ENCODE measurements at places on chromosomes 12 and 14.

GRCh38 chr14:59305231-59305630 lies 116.8 kb downstream of the DAAM1 start:
- no peak for DNase-seq

DNA sequence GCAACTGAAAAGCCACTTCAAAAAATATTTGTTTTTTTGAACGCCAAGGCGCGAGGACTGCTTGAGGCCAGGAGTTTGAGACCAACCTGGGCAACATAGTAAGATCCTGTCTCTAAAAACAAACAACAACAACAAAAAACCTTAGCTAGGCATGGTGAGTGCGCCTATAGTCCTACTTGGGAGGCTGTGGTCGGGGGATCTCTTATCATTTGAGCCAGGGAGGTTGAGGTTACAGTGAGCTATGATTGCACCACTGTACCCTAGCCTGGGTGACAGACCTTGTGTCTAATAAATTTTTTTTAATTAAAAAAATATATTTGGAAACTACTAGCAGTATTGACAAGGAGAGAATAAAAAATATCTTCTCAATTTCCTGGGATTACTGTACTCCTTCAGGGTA lies 113.1 kb downstream of the TRAFD1 start:
- no peak for DNase-seq

DNA sequence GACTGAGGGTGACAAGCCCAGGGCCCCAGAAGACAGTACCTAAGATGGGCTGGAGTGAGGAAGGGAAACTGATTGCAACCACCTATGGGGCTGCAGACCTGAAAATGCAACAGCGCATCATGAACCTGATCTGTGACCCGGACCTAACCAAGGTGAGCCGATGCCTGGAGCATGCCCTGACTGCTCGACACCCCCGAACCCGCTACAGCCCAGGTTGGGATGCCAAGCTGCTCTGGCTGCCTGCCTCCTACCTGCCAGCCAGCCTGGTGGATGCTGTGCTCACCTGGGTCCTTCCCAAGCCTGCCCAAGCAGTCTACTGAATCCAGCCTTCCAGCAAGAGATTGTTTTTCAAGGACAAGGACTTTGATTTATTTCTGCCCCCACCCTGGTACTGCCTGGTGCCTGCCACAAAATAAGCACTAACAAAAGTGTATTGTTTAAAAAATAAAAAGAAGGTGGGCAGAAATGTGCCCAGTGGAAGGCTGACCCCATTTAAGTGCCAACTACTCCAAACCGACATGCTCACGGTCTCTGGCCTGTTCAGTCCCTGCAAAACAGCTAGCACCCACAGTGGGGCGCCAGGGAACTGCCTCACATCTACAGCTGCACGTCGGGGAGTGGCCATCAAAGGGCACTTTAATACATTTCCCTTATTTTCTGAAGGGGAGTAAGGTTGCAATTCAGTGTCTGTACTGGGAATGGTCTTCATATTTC lies 4.2 kb downstream of the RDH5 start:
- peak; percentile 45 for DNase-seq

DNA sequence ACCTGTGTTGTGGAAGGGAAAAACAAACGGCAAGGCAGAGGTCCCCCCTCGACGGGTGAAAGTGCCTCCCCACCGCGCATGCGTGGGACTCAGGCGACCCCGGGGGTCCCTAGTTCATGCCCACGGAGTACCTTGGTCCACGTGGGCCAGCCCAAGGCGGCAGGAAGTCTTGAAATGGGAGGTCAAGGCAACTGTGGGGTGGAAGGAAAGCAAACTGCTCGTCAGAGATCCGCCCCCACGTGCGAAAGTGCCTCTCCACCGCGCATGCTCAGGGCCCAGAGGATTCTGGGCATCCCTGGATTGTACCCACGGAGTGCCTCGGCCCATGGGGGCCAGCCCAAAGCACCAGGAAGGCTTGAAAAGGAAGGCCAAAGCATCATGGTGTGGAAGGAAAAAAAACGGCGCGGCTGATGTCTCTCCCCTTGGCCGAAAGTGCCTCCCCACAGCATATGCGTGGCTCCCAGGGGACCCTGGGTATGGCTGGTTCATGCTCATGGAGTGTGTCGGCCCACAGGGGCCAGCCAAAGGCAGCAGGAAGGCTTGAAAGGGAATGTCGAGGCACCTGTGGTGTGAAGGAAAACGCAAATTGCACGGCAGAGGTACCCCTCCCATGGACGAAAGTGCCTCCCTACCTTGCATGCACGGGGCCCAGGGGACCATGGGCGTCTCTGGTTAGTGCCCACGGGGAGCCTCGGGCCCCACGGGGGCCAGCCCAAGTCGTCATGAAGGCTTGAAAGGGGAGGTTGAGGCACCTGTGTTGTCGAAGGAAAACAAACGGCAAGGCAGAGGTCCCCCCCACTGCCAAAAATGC lies 369.7 kb downstream of the ALG10 start:
- no peak for DNase-seq

- no peak for DNase-seq
Measured at GRCh38 chr14:55388160-55388559, 23.5 kb downstream of the ATG14 start.

DNA sequence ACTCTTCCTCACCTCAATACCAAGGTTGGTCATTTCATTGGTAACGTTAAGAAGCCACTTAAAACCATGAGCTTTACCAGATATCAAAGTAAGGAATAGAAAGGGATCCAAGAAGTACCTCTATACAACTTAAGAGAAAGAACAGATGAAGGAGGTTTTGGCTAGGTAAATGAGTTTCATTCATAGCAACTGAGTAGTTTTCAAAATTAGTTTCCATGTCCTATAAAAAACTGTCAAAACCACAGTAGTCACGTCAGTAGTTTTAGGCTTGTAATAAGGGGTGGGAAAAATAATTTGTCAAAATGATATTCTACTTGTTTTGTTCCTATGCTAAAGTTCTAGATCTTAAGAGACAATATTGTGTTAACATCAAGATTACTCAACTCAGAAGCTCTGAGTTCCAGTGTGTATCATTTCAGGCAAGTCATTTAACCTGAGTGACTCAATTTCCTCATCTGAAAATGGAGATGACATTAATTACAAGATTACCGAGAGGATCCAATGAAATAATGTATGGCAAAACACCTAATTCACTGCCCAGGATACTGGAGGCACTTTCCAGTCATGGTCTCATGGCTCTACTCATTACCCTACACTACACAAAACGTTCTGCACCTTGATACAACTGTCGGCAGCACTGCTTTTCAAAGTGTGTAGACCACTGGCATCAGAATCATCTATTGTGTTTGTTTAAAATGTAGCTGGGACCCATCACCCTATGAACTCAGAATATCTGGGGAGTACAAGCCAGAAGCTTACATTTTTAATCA lies 24.1 kb upstream of the SLC6A13 start:
- DNase-seq, result no peak

DNA sequence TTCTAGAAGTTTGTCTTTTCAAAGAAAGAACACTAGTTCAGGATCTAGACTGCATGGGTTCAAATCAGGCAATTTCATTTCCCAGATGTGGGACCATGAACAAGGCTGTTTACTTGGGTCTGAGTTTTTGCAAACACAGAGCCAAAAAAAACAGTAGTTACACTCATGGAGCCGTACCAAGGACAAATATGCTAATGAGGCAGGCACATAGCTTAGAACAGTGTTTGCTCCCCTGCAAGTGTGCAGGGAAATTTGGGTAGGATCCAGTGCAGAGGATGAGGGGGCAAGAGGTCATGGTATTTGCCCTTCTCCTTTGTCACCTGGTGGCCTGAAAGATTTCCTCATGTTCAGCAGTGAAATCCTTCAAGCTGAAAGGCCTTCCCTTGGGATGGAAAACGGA lies 860.4 kb downstream of the VRK1 start:
- DNase-seq, result no peak

DNA sequence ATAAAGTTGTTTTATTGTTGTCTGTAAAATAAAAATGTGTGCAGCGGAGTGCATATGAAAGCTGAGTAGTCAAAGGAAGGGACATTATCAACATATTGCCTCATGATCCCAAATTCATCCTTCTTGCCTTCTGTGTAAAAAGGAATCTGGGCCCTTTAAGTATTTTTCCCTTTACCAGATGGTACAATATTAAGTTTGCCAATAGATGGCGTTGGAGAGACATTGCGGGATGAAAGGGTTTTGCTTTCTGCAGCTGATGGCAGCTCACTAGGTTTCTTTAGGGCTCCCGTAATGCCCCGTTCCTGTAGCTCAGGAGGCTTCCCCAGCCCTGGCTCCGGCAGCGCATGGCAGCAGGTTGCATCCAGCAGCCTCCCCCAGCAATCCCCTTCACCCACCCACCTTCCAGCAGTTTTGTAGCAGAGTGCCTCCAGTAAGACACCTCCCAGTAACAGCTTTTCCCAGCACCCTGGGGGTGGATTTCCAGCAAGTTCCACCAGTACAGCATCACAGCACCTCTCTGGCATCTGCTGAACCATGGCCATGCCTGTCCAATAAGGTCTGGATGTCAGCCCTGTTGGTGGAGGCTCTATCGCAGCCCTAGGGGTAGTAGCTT lies 354.4 kb downstream of the MED13L start:
- DNase-seq, result no peak

- DNase-seq, result no peak
Measured at GRCh38 chr12:112944024-112944690, 5.9 kb downstream of the OAS3 start.

- no peak for DNase-seq
Measured at GRCh38 chr12:122527478-122527944, 462 bp downstream of the KNTC1 start.

- no peak for DNase-seq
Measured at GRCh38 chr12:87160848-87161601, 868.2 kb downstream of the C12orf50 start.

- no peak for DNase-seq
Measured at GRCh38 chr12:3601461-3602150, 110.6 kb downstream of the PRMT8 start.

GRCh38 chr12:26318661-26319068 lies 123.3 kb downstream of the SSPN start:
- no peak for DNase-seq

Measured in NCI-H2227 treated with DMSO at 0.1 percent for 48 hours (cell line).